Suppressor macrophage treated with lipopolysaccharide for 1 hour (primary cell): ENCODE measurements at places on chromosomes 5 and 9.

DNA sequence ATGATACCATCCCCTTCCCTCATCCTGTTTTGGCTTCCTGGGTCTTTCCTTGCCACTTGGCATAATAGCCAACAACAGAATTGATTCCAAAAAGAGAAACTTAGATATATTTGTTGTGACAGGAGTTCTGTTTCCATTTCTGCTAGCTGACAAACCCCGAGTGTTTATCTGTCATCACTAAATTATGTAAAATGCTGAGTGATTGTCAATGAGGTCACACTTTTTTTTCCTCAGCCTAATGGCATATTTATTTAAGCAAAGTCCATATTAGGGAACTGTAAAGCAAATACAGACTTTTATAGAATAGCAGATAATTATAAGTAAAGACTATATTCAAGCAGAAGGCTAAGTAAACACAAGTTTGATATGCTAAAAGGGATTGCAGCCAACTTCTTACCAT lies 64.0 kb downstream of the RGS7BP start:
- DNase-seq: no peak

GRCh38 chr9:131762356-131762932 lies 22.6 kb upstream of the RAPGEF1 start:
- peak; percentile 91 for DNase-seq

DNA sequence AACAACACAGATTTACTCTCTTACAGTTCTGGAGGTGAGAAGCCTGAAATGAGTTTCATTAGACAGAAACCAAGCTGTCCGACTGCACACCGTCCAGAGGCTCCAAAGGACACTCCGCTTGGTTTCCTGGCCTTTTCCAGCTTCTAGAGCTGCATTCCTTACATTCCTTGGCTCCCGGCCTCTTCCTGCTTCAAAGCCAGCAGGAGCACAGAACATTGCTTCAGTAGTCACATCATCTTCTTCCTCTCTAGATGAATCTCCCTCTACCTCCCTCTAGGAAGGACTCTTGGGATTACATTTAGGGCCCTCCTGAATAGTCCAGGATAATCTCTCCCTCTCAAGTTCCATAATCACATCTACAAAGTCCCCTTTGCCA lies 213.3 kb downstream of the CDK5RAP2 start:
- no peak for DNase-seq

DNA sequence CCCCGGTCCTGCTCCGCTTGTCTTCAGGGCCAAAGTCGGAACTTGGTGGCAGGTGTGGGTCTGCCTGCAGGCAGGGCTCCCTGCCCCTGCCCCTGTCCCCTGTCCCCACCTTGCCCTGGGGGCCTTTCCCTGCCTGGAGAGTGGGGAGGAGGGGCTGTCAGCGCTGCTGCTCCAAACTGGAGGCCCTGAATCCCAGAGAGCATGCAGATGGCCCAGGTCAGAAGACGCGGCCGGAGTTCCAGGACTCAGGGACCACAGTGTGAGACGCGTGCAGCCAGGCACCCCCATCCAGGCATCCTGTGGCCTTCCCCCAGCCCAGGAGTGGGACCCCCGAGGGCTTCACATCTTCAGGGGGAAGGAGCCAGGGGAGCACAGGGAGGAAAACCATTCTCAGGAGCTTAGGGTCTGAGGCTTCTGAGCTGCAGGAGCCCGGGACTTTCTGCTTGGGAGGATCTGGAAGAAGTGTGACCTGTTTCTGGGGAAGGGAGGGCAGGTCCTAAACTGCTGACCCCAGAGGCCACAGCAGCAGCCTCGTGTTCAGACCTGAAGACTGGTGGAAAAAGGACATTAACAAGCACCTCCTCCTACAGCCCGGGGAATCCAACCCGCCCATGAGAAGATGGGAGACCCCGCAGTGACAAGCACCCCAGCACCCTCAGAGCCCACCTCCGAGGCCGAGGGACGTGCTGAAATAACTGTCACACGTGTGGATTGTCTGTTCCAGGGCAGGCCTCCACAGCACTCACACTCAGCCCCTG lies 38.0 kb downstream of the RASGEF1C start:
- no peak for DNase-seq

DNA sequence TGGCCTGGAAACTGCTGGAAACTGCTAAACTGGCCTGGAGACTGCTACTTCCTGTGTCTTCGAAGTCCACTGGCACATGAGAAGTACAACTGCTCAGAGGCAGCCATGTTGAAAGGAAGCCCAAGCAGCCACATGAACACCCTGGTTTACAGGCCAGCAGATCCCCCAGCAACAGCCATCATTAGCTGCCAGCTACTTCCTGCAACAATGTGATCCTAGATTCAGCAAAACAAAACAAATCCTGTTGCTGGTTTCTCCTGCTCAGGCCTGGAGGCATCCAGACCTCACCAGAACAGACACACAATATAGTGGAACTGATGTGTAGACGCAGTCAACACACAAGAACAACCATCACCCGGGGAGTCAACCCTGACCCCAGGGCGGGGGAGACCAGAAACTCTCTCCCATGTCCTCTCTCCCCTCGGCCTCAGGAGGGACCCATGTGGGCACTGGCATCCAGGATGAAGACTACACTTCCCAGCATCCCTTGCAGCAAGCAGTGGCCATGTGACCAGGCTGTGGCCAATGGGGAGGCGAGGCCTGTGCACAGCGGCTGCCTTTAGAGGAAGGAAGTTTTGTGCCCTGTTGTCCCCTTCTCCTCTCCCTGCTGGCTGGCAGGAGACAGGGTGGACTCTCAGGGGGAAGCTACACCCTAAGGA lies 9.2 kb upstream of the LCN15 start:
- peak; percentile 55 for DNase-seq

GRCh38 chr9:77498891-77499290 lies 149.2 kb downstream of the GNA14 start:
- no peak for DNase-seq

DNA sequence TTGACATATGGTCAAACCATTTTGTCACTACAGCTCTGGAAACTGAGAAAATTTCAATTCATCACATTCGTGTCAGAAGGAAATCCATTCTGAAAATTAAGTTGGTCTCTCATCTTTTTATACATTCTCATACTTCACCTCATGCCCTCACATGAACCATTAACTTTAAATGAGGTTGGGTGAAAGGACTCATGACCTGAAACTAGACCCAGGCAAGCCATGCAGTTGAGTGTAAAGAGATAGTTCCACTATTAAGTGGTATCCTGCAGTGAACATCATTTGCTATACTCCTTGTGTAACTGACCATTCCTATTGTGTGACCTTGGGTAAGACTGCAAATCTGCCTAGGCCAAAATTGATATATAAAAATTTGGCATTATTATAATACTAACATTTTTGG lies 299.6 kb upstream of the GRIN3A start:
- DNase-seq: no peak

GRCh38 chr9:97695995-97696802 lies 941 bp downstream of the XPA start:
- peak; percentile 42 for DNase-seq

DNA sequence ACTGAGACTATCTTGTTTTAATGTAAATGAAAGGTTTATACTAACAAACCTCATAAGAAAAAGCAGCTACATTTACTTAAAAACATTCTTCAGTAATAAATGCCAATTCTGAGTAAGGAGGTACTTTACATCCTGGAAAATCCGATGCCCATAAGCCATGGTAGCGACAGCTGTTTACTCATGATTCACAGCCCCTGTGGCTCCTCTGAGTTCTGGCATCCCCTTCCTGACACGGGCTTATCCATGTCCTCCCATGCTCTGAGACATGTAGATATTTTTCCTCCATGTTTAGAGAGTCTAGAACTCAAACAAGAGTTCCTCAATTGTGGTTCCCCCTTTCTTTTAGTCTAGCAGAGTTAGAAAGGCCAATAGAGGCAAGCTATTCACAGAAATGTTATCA lies 63.1 kb upstream of the DEPDC1B start:
- peak; percentile 42 for DNase-seq

GRCh38 chr5:72644296-72644695 lies 137.1 kb upstream of the ZNF366 start:
- peak; percentile 9 for DNase-seq

DNA sequence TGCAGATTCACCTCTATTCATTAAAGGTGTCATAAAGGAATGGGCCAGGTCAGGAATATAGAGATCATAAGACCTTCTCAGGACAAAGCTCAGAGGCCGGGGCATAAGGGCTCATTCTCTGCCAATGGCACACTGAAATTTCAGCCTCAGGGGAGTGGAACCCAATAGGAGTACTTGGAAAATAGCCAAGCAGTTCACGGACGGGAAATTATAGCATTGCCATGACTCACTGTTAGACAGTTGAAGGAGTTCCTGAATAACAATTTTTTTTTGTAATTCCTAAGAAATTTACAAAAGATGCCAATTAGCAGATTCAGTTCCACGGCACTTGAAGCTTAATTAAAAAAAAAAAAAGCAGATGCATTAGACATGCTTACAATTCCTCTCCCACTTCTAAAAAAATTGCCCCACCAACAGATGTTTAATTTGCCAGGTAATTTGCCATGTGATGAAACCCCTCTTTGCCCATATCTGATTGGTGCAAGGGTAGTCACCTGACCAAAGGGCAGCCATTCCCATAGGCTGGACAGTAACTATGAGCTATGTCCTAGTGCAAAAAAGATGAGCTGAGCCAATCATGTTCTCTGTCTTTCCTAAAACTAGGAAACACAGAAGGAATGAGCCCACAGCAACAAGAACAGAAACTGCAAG lies 58.6 kb downstream of the PTCD2 start:
- DNase-seq: peak; percentile 80

- DNase-seq: no peak
Observed at GRCh38 chr9:113462781-113463286, 693 bp upstream of the RGS3 start.

DNA sequence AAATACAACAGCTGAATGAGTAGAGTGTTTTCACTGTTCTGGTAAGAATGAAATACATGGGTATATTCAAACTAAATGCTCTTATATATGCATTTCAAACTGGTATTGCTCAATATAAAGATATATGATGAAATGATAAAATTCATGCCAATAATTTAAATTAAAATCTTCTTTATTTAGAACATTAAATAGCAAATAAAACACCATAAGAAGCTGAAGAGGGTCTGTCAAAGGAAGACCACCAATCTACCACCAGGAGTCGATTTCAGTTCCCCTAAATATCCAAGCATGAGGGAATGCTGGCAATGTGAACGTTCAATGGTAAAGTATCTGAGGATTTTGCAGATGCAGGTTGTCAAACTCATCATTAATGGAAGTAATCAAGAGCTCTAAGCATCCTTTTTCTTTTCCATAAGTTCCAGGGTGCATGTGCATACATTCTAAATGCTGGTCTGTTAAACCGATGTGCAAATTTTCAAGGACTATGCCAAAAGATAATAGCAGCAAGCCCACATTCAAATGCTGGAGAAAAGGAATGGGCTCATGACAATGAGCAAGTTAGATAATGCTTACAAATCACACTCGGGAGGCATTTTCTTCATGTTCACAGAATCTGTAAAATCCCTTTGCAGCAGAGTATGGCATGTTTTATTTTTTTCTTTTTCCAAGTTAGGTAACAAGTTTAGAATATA lies 118.8 kb upstream of the MTAP start:
- no peak for DNase-seq

- DNase-seq: no peak
Observed at GRCh38 chr9:16515879-16516301, 354.6 kb downstream of the BNC2 start.

- no peak for DNase-seq
Observed at GRCh38 chr5:146015001-146015400, 78.6 kb downstream of the SH3RF2 start.

DNA sequence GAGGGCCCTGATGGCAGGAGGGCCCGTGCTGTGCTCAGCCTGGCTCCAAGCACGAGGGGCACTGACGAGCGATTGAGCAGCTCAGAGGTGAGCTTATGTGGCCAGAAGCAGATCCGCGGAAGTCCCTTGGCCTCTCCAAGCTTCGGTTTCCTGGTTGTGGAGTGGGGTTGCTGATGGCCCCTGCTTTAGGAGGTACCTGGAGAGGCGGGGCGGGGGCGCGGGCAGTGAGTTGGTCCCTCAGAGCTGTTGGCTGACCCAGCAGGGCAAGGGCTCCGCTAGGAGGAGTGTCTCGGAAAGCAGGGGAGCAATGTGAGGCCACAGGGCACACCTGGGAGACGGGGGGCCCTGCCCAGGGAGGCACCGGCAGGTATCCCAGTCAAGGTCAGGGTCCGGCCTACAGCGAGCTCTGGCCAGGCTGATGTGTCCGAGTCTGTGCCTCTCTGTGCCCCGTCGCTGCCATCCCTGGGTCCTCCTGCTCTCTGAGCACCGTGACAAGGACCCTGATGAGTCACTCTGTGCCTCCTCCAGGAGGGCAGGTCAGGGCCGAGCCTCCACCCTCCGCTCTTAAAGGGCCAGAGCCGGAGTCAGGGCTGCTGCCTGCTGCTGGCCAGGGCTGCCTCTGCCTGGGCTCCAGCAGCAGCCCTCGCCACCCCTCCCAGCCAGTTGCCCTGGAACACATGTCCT lies 14.8 kb downstream of the NCS1 start:
- peak; percentile 37 for DNase-seq

- peak; percentile 37 for DNase-seq
Observed at GRCh38 chr9:4097515-4097914, 202.4 kb downstream of the GLIS3 start.

DNA sequence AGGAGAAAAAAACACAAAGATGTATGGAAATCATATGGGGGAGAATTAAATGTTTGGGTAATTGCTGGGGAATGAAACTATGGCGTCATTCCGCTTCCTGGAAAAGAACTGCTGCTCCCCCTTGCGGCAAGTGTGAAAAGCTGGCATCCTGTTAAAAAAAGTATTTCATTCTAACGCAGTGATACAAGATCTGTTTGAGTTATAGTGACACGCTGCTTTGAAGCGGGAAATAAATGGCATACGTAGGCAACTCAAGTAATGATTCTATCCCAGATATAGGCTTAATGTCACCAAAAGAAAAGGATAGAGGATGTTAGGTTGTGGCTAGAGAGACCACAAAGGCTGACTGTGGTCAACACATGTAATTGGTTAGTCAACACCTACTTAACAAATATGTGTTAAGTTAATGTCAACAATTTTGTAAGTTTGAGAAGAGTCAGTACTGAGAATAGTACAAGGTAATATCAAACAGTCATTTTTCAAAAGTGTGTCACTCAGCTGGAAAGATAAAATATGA lies 70.2 kb upstream of the ALDH1A1 start:
- DNase-seq: peak; percentile 82
